ENCODE measurements at places on chromosomes 4 and X.

- DNase-seq, result peak; percentile 97
Observed at GRCh38 chr4:119729835-119730670, 101.4 kb upstream of the PDE5A start.

DNA sequence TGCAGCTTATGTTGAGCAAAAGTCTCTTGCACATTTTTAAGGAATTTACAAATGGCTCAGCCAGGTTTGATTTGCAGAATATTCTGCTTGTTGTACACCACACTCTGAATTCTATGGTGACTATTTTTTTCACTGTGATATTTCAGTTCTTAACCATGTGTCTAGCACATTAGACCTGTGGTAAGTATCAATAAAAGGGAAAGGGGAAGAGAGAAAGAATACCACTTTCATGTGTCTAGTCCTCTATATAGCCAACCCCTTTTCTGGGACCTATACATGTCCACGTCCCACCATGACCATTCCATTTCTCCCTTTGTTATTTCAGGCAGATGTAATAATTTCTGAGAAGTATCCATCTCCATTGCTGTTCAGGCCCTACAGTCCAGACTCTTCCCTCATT lies 121.3 kb upstream of the PNPLA4 start:
- DNase-seq, result no peak

DNA sequence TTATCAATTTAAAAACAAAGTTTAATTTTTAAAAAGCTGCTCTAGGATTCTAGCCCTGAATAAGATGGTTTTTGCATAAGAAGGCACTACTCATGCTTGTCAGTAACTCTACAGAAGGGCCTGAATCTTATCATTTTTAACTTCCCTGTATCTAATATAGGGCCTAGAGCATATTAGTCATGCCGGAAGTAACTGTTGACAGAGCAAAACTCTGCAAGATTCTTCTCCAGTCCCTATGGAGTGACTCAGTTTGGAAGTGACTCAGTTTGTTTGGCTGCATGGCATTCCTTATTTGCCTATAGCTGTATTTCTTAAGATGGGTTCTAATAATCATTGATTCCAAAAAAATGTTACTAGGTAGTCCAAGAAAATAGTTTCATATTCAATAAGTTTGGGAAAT lies 431.8 kb upstream of the HTR2C start:
- peak; percentile 0 for DNase-seq

GRCh38 chrX:63809173-63809572 lies 24.2 kb upstream of the ARHGEF9 start:
- no peak for DNase-seq

DNA sequence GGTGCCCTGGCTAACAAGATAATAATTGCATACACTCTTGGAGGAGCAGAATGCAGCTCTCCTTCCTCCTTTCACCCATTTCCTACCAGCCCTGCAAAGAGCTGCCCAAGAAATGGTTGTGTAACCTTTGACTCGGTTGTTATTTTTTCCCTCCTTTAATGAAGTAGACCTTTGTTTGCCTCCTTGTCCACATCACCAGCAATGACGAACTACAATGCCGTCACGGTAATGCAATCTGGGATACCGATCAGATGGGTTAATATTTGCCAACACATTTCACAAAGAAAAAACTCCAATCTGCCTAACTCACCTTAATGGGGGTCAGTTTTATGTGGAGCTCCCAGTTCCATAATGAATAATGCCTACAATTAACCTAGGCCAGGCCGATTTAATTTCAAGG lies 32.0 kb downstream of the GPRIN3 start:
- DNase-seq, result no peak

DNA sequence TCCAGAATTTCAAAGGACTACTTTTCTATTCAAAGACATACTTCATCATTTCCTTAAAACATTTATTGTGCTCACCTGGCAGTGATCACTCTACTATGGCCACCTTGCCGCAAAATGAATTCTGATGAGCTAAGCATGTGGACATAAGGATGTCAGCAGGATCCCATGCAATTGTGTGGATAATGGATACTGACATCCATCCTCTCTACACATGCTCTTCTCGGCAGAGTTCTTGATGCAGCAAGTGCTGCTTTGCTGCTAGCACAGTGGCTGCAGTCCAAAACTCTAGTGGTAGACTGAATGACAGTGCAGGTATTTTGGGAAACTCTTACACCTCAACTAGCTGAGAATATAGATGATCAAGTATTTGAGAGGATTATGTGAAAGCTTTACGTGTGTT lies 168.0 kb downstream of the BANK1 start:
- no peak for DNase-seq

GRCh38 chrX:134528960-134529359 lies 69.0 kb downstream of the HPRT1 start:
- DNase-seq, result no peak

- no peak for DNase-seq
Observed at GRCh38 chr4:83489711-83490326, 4.9 kb upstream of the ABRAXAS1 start.

GRCh38 chr4:79682161-79682560 lies 274.1 kb upstream of the GK2 start:
- DNase-seq, result peak; percentile 36

GRCh38 chr4:120317713-120318112 lies 251.1 kb upstream of the MAD2L1 start:
- no peak for DNase-seq

DNA sequence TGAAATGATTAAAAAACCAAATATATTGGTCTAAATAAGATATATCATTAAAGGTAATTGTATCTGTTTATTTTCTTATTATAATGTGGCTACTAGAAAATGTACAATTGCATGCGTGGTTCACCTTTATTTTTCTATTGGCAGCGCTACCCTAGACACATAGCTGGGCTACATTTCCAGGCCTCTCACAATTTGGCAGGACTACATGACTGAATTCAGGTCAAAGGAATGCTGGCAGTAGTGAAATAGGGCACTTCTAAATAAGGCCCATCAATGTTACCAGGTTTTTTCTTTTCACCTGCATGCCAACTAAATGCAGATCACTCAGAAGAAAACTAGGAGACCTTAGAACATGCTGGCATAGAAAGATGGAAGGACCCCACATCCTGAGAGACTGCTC lies 1072.9 kb upstream of the SLIT2 start:
- DNase-seq, result no peak

- no peak for DNase-seq
Observed at GRCh38 chrX:10965174-10965798, 145.8 kb upstream of the HCCS start.

- no peak for DNase-seq
Observed at GRCh38 chr4:702618-703048, 3.0 kb upstream of the PCGF3 start.

GRCh38 chr4:26372525-26373172 lies 51.8 kb downstream of the RBPJ start:
- DNase-seq, result peak; percentile 77

GRCh38 chr4:81471298-81471587 lies 464 bp downstream of the RASGEF1B start:
- no peak for DNase-seq

DNA sequence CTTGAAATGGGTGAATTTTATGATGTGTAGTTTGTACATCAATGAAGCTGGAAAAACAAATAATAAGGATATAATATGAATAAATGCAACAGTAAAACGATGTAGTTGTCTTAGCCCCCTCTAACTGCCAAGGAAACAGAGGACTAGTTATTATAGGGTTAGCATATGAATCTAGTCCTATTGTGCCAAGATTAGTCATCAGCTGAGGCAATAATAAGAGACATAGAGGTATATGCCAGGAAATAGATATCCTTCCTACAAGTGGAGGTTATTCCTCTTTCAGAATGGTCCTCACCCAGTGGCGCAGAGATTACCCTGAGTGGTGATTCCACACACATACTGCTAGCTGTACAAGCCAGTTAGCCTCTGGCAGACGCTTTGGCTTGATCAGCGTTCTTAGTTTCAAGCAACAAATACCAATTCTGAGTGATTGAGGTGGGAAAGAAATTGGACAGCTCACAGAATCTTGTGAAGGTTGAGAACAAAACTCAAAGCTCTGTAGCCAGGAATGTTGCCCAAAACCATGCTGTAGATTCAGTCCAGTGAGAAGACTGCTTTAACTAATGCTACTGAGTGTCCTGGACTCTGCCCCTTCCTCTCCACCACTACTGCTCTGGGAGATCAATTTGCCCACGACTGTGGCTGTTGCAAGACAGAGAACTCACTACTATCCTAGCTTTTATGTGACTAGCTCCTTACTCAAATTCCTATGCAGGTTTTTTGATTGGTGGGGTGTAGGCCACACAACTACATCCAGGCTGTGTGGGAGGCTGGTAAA lies 27.0 kb upstream of the ZNF280C start:
- peak; percentile 41 for DNase-seq

GRCh38 chr4:66490729-66491128 lies 820.4 kb upstream of the EPHA5 start:
- no peak for DNase-seq

DNA sequence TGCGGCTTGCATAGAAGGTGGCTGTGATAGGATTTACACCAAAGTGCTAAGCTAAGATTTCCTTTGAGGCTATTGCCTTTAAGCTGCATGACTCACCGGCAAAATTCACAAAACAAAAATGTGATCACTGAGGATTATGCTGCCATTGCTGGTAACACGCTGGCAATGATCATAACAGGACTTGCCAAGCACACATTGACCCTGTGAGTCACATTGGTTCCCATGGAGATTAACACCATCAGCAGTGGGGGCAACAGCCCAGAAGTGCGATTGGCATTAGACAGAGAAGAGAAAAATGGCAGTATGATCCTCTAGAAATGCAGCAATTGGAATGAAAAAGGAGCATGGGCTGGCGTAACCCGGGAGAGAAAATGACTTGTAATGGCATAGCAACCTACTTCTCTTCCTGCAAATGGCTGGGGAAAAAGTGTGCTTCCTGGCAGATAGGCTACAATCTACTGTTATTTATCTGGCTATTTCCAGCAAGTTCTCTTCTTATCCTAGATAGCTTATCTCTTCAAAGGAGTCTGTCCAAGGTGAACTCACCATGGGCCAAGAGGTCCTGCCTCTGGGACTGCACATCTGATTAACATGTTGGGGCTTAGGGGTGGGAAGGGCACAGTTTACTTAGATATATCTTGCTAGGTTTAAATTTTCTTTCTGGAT lies 314.2 kb upstream of the IGFBP7 start:
- peak; percentile 97 for DNase-seq

DNA sequence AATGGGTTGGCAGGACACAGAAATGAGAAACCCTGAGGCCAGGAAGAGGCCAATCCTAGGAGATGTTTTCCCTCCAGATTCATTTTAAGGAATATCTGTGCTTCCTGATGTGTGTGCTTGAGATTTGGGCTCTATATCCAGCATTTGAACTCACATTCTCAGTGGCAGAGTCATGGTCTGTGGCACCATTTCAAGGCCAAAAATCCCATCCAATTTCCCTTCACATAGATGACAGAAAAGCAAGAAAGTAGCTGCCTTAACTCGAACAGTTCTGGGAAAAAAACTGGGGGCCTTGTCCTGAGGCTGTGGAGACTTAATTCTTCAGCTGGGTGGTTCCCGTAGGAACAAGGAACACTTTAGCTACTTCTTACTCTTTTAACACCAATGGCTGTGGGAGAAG lies 27.4 kb downstream of the TAF7L start:
- peak; percentile 8 for DNase-seq

GRCh38 chr4:102281171-102281839 lies 64.0 kb downstream of the SLC39A8 start:
- no peak for DNase-seq

- no peak for DNase-seq
Observed at GRCh38 chrX:47797084-47797483, 39.6 kb upstream of the ZNF81 start.

DNA sequence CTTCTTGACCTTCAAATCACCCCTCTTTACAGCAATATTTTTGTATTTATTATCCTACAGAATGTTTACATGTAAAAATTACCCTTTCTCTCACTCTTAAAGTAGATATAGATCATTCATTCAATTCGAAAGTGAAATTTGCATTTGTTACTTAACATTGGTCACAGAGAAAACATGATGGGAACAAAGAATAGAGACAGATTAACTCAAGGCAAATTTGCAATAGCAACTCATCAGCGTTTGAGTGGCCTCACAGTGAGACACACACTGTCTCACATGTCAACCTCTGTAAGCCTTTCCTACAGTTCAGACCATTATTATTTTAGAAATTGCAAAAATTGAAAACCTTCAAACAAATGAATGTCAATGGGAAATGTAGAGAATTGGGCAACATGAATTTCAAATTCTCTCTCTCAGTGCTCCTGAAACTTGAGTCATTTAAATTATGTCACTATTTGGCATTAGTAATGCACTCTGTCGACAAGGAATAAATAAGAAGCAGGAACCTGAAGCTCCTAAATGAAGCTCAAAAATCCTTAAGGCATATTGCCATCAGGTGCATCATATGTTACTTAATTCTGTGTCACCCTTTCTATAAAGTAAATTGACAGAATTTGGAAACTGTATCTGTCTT lies 148.3 kb upstream of the ANXA10 start:
- no peak for DNase-seq

DNA sequence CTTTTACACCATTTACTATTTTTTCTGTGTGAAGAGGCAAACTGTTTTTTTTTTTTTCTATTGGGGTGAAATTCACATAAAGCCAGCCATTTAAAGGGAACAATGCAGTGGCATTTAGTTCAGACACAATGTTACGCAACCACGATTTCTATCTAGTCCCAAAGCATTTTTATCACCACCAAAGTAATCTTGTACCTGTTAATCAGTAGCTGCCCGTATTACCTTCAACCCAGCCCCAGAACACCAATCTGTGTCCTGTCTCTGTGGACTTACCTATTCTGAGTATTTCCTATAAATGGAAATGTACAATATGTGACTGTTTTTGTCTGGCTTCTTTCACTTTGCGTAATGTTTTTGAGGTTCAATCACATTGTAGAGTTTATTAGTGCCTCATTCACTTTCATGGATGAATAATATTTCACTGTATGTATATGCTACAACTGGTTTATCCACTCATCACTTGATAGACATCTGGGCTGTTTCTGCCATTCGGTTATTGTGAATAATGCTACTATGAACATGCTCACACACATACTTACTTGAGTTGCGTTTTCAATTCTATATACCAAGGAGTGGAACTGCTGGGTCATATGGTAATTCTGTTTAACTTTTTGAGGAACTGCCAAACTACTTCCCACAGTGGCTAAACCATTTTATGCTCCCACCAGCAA lies 116.2 kb downstream of the CDS1 start:
- DNase-seq, result no peak
